ENCODE measurements at places on chromosomes 12 and 14.

- no peak for DNase-seq
Observed at GRCh38 chr14:50063876-50064420, 52.4 kb downstream of the VCPKMT start.

GRCh38 chr12:50103767-50104321 lies at the start of gene GPD1:
Gene GPD1 (plus strand): TSS chr12:50104008. CDS start chr12:50104051, 43 bp downstream.
- DNase-seq = no peak

DNA sequence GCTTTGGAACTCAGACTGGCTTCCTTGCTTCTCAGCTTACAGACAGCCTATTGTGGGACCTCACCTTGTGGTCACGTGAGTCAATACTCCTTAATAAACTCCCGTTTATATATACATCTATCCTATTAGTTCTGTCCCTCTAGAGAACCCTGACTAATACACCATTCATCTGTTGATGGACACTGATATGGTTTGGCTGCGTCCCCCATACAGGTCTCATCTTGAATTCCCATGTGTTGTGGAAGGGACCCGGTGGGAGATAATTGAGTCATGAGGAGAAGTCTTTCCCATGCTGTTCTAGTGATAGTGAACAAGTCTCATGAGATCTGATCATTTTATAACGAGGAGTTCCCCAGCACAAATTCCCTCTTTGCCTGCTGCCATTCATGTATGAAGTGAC lies 57.0 kb downstream of the OTOGL start:
- no peak for DNase-seq

- no peak for DNase-seq
Observed at GRCh38 chr14:33609582-33609981, 341.3 kb downstream of the EGLN3 start.

DNA sequence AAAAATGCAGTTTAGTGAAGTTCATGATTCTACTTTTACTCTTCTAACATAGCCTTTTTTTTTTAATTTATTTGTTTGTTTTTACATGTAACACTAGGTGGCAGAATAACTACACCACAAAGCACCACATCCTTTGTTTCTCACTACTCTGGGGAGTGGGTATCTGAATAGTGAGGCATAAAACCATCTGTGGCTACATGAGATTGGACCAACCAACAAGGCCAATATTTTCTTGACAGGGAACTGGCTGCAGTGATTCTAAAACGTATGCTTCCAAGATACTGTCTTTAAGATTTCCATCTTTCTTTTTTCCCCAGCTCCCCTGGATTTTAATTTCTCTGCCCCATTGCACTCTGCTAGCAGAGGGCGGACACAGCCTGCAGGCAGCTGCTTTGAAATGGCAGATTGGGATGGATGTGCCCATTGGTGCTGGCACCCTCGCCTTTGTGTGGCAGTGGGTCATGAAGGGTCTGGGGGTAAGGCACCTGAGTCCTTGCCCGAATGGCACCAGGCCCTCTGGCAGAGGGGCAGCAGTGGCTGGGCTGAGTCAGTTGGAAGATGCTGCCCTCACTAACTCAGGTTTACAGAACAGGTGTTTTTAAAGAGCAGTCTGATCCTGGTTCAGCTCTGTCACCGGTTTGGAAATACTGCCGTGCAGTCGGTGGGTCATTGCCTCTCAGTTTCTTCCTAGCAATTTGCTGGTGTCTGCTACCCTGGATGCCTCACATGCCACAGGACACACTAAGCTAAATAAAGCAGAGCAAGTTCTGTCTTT lies 429.1 kb downstream of the RAD51B start:
- DNase-seq = no peak

- DNase-seq = no peak
Observed at GRCh38 chr12:21675096-21675495, 17.5 kb upstream of the LDHB start.

DNA sequence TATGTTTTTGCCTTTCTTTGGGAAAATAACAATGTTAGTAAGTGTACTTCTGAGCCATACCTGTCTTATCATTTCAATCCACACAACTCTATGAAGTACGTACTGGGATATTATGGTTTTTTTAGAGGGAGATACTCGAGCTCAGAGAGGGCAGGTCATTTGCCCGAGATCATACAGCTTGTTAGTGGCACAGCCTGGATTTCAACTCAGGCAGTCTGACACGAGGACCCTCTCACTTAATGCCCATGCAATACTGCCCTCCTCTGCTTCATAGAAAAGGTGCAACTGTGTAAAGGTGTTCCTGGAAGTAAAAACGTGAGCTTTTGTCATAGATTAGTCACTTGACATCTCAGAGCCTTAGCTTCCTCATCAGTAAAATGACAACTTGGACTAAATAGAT lies 128.0 kb downstream of the NDUFA12 start:
- no peak for DNase-seq

DNA sequence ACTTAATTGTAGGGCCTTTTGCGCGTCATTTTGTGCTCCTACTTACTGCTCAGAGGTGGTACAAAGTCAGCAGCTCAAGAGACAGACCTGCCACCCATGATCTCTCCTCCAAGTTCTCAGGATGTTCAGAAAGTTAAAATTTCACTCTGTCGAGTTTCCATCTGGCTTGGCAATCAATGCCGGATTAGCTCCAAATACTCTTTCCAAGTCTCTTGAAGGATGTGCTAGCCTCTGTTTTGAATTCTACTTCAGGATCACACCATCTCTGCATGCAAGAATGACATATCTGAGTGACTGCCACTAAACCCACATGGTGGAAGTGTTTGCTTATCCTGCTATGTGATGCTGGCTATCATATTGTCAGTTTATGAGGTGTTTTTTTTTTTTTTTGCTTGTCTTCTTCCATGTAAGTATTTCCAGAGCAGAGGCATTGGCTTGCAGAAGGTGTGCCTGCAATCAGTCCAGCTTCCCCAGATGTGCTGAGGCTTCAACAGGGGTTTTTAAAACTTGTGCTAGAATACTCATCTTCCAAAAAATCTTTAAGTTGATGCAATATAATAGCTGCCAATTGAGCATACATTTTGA lies 125.6 kb downstream of the RGS6 start:
- DNase-seq = no peak

DNA sequence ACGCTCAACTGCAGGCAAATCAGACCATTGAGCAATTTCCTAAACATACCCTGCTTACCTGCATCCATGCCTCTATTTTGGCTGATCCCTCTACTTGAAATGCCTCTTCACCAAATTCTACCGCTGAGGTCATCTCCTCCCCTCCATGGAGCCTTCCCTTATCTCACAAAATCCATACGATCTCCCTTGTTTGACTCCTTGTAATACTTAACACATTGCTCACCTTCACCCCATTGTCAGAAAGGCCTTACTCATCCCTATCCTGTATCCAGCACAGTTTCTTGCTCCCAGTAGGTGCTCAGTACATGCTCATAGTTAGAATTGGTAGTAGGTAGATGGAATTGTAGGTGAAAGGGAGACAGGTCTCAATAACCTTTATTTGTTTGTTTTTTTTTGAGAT lies 5.4 kb downstream of the DDN start:
- DNase-seq = no peak

DNA sequence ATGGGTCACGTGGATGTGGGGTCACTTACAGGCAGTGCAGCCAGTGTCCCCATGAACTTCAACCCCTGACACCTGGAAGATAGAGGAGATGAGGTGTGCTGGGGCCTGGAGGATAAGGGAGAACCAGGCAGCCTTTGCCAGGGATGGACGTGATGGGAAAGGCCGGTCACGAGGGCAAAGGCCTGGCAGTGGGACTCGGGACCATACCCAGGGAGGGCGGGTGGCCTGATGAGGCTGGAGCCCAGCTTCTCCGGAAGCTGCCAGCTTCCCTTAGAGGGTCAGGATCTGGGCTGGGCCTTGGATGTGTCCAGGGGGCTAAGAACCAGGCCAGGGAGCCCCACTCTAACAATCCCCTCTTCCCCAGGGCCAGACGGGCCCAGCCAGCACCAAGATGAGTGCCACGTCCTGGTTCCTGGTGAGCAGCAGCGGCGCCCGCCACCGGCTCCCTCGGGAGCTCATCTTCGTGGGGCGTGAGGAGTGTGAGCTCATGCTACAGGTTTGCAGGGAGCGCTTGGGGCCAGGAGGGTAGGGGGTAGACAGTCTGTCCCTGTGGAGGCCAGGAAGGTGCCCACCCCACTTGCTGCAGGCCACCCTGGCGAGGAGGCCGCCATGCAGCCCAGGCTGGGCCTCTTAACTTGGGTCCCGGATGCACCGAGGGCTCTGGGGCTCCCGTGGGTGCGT lies 3.1 kb downstream of the CEP170B start:
- no peak for DNase-seq

DNA sequence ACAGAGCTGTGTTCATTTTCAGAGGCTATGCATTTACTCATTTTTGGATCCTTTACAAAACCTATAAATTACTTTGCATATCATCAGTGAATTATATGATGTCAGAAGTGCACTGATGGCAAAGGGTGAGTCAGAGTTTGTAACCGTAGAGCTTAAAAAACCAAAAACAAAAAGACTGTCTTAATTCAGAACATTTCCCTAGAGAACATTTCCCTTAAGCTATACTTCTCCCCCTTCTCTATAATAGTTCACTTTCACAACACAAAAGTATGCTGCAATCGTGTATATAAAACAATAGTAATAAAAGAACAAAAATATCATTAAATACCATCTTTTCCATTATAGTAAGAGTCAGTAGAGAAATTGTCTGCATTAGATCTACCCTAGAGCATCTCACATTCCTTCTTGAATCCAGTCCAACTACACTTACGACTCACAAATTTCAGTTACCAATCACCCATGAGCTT lies 934.9 kb downstream of the LRFN5 start:
- no peak for DNase-seq

DNA sequence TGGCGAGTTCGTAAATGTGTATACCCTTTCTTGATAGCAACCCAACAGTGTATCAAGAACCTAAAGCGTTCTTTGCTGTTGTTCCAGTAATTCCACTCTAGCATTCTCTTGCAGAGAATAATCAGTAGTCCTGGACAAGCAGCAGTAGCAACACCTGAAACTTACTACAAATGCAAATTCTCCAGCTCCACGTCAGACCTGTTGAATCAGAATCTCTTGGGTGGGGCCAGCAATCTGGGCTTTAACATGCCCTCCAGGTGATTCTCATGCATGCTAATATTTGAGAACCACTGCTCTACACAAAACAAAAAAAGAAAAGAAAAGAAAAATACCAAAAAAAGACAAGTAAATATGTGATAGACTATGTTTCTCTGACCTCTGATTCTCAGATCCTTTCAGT lies 10.1 kb downstream of the PTGDR start:
- DNase-seq = no peak

GRCh38 chr12:124175704-124176103 lies 119.2 kb upstream of the RFLNA start:
- no peak for DNase-seq

GRCh38 chr14:24086193-24086955 lies 7.7 kb upstream of the PCK2 start:
- DNase-seq = no peak

- no peak for DNase-seq
Observed at GRCh38 chr12:95326445-95326844, 108.8 kb downstream of the VEZT start.

- DNase-seq = no peak
Observed at GRCh38 chr12:13562915-13563742, 366.6 kb downstream of the EMP1 start.

DNA sequence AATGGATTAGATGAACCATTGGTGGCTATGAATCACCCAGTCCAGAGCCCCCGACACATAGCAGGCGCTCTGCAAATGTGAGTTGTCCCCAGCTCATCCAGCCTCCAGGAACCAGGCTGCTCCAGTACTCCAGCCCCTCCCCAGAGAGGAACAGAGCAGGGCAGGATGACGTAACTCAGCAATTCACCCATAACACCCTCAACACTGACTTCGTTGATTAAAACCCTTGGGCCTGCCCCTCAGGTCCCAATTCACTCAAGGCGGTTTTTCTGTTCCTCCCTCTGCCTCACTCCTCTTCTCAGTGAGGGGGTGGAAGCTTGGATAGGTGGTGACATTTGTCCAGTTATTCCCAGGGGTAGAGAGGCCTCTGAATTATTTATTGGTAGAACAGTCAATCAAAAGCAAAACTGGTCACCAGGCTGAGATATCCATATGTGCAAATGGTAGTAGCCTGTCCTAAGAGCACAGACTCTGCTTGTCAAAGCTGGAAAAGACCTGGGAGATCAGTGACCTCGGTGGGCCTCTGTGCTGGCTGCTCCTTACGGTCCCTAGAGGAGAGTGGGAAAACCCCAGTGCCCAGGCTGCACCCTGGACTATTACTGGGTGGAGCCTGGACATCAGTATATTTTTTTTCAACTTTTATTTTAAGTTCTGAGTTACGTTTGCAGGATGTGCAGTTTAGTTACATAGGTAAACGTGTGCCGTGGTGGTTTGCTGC lies 97.0 kb downstream of the CMKLR1 start:
- no peak for DNase-seq

DNA sequence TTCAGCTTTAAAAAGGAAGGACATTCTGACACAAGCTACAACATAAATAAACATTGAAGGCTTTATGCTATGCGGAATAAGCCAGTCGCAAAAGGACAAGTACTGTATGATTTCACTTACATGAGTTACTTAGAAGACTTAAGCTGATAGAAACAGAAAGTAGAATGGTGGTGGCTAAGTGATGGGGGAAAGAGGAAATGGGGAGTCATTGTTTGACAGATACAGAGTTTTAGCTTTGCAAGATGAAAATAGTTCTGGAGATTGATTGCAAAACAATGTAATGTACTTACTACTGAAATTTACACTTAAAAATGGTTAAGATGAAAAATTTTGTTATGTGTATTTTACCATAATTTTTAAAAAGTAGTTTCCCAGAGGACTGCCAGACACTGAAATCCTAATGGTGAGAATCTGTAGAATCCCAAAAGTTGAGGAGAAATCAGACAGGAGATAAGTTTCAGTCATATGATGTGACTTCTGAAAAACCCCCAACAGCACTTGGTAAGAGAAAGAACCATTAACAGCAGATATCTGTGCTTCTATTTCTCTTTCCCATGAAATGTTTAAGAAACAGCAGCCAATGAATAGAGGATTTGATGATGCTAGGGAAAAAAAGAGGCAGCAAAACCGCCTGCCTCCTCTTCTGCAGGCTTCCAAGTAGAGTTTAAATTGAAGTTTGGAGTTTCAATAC lies 16.6 kb upstream of the CLEC2A start:
- no peak for DNase-seq

GRCh38 chr12:12081836-12082497 lies 11.2 kb downstream of the BCL2L14 start:
- no peak for DNase-seq

- DNase-seq = no peak
Observed at GRCh38 chr12:124765581-124766489, 97.8 kb downstream of the SCARB1 start.

- DNase-seq = no peak
Observed at GRCh38 chr14:45156067-45156466, 20.3 kb downstream of the FANCM start.

- no peak for DNase-seq
Observed at GRCh38 chr14:80770114-80770908, 171.2 kb downstream of the CEP128 start.

GRCh38 chr12:45907955-45908354 lies 82.4 kb downstream of the SCAF11 start:
- DNase-seq = no peak

All from left forelimb (tissue), 1 donor.